Cortex of kidney (tissue), 1 donor: ENCODE measurements at places on chromosomes 13 and 19.

GRCh38 chr19:3537438-3538240 lies 1.3 kb upstream of the TEKTIP1 start:
- DNase-seq = no peak

- no peak for DNase-seq
Measured at GRCh38 chr13:113791226-113791625, 32.2 kb downstream of the TMEM255B start.

- DNase-seq = no peak
Measured at GRCh38 chr13:94546061-94546839, 49.7 kb downstream of the TGDS start.

GRCh38 chr13:93784191-93784590 lies 557.6 kb downstream of the GPC6 start:
- DNase-seq = no peak

DNA sequence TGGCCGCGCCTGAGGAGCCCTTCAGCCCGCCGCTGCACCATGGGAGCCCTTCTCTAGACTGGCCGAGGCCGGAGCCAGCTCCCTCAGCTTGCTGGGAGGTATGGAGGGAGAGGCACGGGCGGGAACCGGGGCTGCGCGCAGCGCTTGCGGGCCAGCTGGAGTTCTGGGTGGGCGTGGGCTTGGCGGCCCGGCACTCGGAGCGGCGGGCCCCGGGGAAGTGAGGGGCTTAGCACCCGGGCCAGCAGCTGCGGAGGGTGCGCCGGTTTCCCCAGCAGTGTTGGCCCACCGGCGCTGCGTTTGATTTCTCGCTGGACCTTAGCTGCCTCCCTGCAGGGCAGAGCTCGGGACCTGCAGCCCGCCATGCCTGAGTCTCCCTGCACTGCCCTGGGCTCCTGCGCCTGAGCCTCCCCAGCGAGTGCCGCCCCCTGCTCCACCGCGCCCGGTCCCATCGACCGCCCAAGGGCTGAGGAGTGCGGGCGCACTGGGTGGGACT lies 1890.0 kb upstream of the PCDH20 start:
- DNase-seq = no peak

DNA sequence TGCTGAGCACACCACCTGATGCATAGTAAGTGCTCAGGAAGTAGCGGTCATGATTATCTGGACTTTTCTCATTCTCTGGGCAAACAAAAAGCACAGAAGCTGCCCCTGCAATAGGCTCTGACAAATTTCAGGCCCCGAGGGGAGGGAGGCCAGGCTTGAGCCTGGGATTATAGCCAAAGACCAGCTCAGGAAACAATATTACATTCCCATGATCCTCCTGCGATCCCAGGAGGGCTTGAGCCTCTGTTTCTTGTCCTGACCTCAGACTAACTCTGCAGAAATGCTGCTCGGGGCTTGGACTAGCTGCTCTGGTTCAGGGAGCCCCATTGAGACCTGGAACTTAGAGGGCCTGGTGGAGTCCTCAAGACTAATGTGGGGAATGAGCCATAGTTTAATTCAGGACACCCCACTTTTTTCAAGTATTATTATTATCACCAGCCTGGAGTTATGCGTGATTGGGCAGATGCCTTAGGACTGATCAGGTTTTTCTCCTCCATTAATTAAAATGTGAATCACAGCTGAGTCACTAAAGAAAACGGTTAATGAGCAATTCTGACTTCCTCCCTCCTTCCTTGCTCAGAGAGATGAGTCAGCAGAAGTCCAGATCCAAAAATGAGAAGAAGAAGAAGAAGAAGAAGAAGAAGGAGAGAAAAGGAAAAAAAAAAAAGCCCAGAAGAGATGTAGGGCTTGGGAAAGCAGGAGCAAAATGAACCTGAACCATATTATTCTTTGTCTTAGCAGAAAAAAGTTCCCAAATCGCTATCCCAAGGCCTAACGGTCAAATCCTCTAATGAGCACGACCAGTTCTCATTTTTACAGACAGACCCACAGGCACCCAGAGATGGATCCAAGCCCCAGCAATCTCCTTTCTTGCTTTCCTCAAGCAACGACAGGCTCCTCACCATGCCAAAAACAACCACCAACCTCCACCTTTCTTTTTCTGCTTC lies 107.2 kb downstream of the CACNA1A start:
- no peak for DNase-seq

DNA sequence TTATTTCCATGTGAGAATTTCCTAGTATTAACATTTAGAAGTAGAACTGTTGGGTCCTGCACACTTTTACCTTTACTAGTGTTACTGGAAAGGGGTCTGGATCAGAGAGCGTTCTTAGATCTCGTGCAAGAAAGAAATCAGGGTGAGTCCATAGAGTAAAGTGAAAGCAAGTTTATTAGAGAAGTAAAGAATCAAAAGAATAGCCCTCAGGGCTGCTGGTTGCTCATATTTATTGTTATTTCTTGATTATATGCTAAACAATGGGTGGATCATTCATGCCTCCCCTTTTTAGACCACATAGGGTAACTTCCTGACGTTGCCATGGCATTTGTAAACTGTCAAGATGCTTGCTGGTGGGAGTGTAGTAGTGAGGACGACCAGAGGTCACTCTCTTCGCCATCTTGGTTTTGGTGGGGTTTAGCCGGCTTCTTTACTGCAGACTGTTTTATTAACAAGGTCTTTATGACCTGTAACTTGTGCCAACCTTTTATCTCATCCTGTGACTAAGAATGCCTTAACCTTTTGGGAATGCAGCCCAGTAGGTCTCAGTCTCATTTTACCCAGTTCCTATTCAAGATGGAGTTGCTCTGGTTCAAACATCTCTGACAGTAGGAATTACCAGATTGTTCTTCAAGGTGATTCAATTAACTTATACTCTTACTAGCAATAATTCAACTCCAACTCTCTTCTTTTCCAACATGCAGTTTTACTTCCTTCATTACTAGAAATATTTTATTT lies 27.4 kb downstream of the NDFIP2 start:
- DNase-seq = no peak

GRCh38 chr13:26067601-26068000 lies 15.8 kb upstream of the SHISA2 start:
- DNase-seq = no peak

- DNase-seq = no peak
Measured at GRCh38 chr19:2053601-2054389, 2.8 kb upstream of the MKNK2 start.

- no peak for DNase-seq
Measured at GRCh38 chr19:14394167-14394566, 12.9 kb downstream of the ADGRE5 start.

GRCh38 chr13:112877066-112877465 lies 91.9 kb upstream of the MCF2L start:
- no peak for DNase-seq

DNA sequence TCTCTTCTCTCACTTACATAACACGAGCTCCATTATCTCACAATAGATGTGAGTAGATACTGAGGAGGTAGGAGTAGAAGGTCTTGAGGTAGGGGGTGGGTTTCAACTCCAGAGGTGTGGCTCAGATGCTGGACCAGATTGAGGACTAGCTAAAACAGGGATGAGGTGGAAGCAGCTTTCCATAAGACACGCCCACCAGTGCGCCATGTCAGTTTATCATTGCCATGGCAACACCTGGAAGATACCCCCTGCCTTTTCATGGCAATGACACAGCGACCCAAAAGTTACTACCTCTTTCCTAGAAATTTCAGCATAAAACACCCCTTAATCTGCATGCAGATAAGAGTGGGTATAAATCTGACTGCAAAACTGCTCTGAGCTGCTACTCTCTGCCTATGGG lies 44.1 kb downstream of the KCTD15 start:
- DNase-seq = no peak

DNA sequence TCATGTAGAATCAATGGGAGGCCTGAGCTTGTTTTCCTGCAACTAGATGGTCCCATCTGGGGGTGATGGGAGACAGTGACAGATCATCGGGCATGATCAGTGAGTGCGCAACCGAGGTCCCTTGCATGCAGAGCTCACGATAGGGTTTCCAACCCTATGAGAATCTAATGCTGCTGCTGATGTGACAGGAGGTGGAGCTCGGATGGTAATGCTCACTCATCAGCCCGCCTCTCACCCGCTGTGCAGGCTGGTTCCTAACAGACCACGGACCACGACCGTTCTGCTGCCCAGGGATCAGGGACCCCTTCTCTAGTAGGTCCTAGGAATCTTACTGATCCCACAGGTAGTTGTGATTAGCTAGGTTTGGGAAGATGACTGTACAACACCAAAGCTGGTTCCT lies 23.5 kb upstream of the GARRE1 start:
- DNase-seq = no peak

- DNase-seq = no peak
Measured at GRCh38 chr13:51065372-51066090, 45.5 kb downstream of the C13orf42 start.

- no peak for DNase-seq
Measured at GRCh38 chr13:78602561-78603239, 652 bp downstream of the POU4F1 start.

DNA sequence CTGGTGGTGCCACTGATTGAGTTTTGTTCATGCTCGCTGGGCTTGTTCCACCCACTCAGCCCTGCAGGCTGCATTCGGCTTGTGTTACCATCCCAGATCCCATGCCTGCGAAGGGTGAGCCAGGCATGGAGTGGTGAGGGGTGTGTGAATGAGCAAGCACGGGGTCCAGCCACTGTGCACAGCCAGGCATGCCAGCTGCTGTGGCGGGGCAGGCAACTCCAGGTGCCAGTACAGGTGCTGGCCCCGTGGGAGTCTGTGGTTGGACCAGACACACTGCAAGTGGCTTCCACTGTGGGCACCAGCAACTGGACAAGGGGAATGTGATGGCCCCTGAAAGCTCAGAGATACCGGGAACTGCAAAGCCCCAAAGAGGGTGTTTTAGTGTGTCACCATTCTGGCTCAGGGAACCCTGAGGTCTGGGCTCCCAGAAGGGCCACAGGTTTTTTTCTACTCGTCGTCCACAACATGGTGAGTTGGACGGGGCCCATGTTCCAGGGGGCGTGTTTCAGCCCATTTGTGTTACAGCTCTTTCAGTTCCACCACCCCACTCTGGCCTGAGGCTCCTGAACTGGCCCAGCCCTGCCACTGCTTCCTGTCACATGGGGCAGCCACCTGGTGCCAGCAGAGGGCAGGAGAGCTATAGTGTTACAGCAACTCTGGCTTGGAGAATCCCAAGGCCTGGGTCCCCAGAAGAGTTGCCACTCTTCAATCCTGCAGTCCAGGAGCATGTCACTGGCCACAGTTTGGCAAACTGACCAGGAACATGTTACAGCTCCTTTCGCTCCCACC lies 217.0 kb upstream of the OBI1 start:
- DNase-seq = no peak

DNA sequence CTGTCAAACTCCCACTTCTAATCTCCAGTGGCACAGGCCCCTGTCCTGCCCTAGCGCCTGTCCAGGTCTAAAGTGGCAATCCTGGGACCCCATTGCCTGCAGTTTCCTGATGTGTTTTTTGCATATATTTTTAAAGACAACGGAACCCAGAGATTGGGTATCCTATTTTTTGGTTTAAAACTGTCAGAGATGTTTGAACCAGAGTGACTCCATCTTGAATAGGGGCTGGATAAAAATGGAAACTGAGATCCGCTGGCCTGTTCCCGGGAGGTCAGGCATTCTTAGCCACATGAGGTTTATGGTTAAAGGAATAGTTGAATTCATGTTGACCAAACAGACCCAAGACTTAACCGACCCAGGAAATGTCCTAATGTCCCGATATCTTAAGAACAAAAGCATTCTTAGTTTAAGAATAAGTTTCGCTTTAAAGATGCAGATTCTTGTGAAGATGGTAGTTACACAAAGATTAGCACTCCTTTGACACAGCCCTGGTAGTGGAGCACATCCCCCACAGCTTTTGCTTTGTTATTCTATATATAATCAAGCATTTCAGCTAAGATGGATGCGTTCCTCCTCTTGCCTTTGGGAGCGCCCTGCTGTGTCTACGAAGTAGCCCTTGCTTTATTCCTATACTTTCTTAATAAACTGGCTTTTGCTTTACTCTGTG lies 332.1 kb downstream of the UQCRFS1 start:
- no peak for DNase-seq

- DNase-seq = no peak
Measured at GRCh38 chr13:46359714-46360113, 27.3 kb downstream of the RUBCNL start.

- no peak for DNase-seq
Measured at GRCh38 chr19:19402656-19403372, 2.7 kb upstream of the GATAD2A start.

- DNase-seq = no peak
Measured at GRCh38 chr19:10760273-10760944, 42.5 kb downstream of the DNM2 start.

- DNase-seq = no peak
Measured at GRCh38 chr19:41646589-41647204, 19.8 kb upstream of the CEACAM4 start.

DNA sequence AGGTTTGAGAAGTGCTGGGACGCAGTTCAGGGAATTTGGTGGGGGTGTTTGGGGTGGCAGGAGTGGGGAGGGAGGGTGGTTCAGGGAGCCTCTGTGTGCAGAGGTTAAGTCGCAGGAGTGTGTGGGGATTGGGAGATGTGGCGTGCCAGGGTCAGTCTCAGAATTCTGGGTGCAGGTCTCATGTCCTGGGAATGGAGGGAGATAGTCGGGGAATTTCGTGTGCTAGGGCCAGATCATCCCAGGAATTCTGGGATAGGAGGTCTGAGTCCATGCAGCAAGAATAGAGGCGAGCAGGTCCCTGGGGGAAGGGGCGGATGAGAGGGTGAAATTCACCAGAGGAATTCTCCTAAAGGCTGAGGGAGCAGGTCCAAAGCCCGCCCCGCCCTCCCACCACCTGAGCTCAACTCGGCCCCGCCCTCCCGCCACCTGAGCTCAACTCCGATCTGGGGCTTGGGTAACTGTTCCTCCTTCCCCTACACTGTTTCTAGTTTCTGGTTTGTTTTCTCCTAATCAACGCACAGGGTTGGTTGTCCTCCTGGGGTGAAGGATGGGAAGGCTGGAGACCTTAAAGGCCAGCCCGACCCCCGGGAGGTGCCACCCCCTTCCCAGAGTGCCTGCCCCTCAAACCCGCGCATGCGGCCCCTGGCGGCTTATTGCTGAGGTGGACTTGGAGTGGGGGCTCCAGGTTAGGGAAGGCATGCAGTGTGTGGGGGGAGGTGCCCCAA lies 15.2 kb downstream of the KCNC3 start:
- no peak for DNase-seq

DNA sequence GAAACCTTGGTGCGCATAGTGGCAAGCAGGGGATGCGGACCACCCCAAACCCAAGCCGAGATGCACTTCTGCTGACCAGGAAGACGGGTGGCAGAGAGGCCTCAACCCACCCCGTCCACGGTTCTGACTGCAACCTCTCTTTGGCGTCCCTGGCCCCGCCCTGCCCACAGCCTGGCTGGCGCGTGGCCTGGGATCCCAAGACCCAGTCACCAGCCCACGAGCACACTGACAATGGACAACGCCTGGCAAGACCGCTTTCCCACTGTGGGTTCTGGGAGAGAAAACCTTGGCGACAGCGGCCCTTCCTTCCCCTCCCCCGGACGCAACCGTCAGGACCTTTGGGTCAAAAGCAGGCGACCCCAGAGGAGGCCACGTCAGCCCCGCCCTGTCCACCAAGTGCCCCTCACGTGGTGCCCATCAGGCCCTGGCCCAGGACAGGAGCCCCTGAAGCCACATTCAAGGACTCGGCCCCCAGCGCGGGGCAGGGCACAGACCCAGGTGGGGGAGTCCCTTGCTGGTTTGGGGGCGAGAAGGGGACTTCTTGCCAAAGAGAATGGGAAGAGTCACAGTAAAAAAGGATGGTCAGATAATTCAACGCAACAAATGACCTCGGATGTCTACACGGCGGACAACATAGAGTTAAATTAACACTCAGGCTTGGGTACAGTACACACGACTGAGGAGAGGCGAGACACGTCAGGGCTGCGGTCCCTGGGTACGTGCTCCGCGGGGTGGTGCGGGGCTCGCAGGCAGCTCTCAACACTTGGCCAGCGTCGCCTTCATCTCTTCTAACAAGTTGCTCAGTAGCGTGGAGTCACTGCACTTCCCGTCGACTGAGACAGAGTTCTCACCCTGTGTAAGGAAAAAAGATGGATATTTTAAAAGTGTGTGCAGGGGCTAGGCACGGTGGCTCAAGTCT lies 5.0 kb downstream of the IZUMO4 start:
- DNase-seq = no peak
